NK-92 treated with Interleukin-12 subunit alpha and Interleukin-12 subunit beta, amount 100 ng/mL, for 24 hours (cell line): ENCODE measurements at places on chromosomes 4 and X.

- no peak for DNase-seq
Observed at GRCh38 chr4:176840166-176840565, 47.4 kb upstream of the VEGFC start.

GRCh38 chr4:6071959-6072720 is 53.9 kb upstream of the C4orf50 start:
- no peak for DNase-seq

DNA sequence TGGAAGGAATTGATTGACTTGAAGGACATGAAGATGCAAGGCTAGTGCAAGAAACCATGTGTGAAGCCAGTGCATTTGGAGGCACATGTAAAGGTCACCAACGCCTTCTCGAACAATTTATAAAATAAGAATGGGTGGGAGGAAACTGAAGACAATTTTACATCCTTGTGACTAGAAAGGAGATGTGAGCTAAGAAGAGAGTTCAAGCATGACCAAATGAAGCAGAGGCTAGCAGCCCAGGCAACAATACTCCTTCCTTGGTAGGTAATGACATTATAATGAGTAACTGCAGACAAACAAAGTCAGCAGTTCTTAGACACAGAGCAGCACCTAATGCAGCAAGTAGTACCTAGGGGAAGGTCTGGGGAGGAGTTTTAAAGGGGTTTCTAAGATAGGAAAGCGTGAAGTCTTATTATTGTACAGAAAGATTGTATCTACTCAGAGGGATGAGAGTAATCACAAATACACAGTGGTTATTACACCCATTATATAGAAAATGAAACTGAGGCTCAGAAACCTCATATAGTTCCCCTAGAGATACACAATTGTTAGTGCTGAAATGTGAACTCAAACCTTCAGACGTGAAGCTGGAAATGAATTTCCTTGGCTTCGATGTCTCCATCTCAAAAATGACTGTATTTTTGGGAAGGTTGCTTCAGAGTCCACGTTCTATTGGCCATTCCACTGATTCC is 56.1 kb downstream of the ATXN3L start:
- no peak for DNase-seq

DNA sequence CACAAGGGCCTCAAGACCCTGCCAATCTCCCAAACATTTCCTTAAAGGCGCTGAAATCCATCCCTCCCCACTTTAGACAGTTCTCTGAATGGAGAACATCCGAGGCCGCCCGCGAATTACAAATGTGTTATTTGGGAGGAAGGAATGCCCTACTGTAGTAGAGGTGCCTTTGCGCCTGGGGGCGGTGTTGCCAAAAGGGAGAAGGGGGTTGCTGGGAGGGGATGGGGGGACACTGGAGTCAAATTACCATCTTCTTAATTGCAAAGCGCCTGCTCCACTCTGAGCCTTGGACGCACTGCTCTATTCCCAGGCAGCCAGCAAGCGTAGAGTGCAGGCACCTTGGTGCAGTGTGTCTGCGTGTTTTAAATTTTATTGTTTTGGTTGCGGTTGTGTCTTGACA is 2.7 kb downstream of the TMEM255A start:
- no peak for DNase-seq

DNA sequence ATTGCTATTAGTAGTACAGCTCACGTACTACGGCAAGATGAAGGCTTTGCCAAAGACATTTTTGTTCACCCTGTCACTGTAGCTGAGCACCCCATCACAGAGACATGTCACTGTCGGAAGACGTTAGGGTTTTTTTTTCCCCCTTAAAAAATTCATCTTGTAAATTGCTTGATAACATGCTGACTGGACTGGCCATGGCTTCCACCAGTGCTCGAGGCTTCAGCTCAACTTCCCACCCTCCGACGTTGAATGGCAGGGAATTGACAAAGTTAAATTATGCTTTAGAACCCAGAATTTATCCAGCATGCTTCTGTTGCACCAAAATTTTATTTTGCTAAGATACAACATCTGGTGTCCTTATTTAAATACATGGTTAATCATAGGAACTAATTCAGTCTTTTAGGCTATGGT is 707 bp upstream of the OTUD4 start:
- DNase-seq: no peak

DNA sequence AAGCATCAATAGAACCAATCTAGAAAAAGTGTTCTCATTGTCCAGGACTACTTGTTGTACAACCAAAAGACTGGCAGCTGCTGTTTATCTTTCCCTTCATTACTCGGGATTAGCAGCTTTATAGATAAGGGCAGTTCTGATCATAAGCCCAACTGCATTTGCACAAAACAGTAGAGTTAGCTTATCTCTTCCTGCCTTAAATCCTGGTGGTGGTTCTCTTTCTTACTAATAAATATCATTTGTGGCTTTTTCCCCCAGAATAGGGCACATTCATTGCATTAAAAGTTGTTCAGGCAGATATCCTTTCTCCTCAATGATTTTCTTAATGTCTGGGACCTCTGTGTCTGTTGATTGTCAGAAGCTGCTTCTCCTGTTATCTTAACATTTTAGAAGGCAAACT is 20.2 kb upstream of the RRAGB start:
- no peak for DNase-seq

DNA sequence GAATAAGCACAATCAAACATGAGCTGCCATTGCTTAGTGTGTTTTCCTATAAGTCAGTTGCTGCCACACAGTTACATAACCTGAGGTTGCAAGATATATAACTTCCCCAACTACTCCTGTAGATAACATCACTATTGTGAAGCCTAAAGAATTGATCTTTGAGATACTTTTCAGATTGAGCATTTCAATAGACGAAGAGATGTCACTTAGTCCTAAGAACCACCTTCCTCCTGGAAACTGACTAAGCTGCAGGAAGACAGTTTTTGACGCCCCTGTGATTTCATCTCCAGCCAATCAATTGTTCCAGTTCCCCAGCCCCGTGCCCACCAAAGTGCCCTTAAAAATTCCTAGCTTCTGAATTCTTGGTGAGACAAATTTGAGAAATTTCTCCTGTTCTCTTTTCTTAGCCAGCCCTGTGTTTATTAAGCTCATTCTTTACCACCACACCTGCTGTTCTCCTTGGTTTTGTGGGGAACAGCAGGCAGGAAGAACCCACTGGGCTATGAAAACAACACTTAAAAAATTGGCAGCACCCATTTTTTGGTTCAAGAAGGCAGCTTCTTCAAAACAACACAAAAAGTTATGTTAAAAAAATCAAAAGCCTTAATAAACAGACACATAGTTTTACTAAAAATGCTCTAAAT is 317.1 kb upstream of the PABPC4L start:
- DNase-seq: no peak

- no peak for DNase-seq
Observed at GRCh38 chr4:184845367-184846021, 19.7 kb upstream of the ACSL1 start.

GRCh38 chr4:18508786-18509185 is 487.2 kb upstream of the LCORL start:
- DNase-seq: no peak

- no peak for DNase-seq
Observed at GRCh38 chr4:185013417-185014125, 4.7 kb upstream of the HELT start.
